ENCODE measurements at places on chromosomes 11 and 22.
A peak's percentile ranks its signal among the peaks of the same experiment; 100 is the strongest.

GRCh38 chr11:14306481-14306880, 52.5 kb downstream of the RRAS2 start:
- no peak for DNase-seq

GRCh38 chr22:46045459-46046298, 68.7 kb upstream of the WNT7B start:
- no peak for DNase-seq

- DNase-seq: no peak
Observed at GRCh38 chr11:14149683-14150082, 187.2 kb downstream of the SPON1 start.

GRCh38 chr11:2298795-2299761, 2.6 kb downstream of the C11orf21 start:
- DNase-seq: no peak

DNA sequence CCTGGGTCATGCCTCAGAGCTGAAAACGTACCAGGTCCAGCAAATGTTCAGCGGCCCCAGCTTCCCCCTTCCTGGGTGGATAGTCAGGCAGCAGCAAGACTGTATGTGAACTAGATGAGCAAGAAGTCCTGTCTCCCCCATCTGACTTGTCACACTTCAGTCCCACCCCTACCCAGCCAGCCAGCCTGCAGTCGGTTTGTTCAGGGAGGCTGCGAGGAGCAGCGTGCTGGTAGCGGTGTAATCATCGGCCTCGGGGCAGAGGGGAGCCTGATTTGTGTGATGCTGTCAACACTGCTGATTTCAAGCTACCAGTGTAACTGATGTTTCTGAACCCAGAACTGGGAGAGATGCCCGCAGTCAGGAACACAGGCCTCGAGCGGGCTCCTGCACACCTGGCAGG, 9.6 kb downstream of the TMEM258 start:
- no peak for DNase-seq

DNA sequence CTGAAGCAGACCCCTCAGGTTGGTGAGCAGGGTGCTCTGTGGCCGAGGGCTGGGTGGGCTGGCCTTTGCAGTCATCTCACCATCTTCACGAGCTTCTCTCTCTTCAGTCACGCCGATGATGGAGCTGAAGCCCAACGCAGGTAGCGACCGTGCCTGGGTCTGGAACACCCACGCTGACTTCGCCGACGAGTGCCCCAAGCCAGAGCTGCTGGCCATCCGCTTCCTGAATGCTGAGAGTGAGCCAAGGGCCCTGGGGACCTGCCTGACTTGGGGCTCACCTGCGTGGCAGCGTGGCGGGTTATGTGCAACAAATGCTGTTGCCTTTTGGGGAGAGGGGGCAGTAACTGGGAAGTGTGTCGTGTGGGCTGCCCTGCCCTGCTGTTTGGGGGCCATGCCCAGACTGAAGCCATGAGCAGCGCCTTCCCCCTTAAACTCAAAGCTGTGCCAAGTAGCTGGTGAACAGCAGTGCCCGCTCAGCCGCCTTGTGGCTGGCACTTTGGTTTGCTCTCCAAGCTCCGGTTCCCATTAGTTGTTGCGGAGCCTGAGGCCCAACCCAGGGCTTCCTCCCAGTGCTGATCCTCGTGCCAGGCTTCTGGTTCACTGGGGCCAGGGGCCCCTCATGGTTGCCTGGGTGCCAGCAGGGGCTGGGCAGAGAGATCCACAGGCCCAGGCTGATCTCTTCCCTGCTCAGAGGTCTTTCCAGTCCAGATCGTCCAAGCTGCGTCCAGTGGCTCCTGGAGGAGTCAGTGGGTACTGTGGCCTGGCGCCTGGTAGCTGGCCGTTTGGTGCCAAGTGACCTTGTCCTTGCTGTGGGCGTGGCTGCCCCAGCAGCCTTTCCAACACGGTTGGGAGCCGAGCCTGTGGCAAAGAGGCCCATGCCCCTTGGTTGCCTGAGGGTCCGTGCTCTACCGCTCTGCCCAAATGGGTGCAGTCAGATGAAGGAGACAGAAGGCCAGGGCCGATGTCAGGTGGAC, 6.1 kb upstream of the ZDHHC8 start:
- DNase-seq: no peak

GRCh38 chr22:50117168-50117762, 27.5 kb downstream of the MOV10L1 start:
- no peak for DNase-seq

DNA sequence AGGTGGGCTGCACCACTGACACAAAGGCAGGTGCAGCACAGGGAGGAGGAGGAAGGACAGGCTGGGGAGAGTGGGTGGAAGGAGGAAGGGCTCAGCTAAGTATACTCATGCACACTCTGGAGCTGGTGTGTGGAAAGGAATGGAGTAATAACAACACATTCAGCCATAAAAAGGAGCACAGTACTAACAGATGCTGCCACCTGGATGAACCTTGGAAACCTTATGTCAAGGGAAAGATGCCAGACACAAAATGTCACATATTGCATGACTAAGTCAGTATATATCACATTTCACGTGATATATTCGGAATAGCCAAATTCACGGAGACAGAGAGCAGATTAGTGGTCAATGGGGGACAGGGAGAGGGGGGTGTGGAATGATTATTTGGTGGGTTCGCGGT, 389.6 kb upstream of the SYN3 start:
- DNase-seq: no peak

DNA sequence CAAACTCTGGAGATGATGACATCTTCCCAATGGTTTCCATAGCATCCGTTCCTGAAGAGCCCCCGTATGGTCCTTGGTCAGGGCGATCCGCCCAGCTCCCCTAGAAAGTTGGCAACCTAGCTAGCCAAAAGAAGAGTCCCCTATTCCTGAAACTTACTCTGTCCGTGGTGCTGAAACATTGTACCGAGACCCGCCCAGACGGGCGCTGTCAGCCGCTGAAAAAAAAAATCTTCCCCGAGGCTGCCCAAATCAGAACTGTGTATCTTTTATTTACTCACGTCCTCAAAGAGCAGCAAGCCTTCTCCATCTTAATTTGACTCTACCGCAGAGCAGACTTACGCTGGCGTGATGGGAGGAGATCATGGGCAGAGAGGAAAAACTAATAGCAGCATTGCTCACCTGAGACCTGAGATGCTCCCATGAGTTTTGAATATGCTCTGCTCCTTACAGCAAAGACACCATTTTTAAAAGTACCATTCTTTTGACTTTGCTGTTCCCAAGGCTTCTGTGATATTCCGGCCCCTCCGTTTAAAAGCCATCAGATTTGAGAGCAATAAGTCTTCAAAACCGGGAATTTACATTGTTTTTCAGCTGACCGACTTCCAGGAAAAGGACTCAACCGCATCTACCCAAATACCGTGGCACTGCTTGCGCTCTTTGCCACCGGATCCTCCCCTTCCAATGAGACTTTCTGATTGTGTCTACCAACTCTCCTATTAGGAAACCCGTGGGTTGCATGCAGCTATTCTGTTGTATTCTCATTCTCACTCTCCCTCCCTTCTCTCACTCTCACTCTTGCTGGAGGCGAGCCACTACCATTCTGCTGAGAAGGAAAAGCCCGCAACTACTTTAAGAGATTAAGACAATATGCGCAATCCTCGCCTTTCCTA, at the start of gene SLC17A6:
Gene SLC17A6, plus strand, starts transcription at position 786 of the 890 bp plus-strand sequence. CDS start 153 bp downstream, outside the sequence.
- no peak for DNase-seq

- no peak for DNase-seq
Observed at GRCh38 chr11:131759140-131759539, 388.7 kb downstream of the NTM start.

- DNase-seq: no peak
Observed at GRCh38 chr11:75896843-75897419, 81.9 kb downstream of the UVRAG start.

GRCh38 chr11:125514336-125515101, 18.5 kb upstream of the FEZ1 start:
- peak; percentile 87 for DNase-seq

DNA sequence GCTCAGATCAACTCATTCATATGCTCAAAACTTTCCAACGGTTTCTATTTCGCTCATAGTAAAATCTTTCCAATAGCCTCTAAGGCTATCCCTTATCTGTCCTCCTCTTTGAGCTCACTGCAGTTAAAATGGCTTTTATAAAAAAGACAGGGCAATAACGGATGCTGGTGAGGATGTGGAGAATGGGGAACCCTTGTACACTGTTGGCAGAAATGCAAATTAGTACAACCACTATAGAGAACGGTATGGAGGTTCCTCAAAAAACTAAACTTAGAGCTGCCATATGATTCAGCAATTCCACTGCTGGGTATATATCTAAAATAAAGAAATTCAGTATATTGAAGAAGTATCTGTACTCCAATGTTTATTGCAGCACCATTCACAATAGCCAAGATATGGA, 345.6 kb downstream of the DLG2 start:
- DNase-seq: no peak

GRCh38 chr11:1779034-1779805, 15.5 kb upstream of the CTSD start:
- DNase-seq: no peak

DNA sequence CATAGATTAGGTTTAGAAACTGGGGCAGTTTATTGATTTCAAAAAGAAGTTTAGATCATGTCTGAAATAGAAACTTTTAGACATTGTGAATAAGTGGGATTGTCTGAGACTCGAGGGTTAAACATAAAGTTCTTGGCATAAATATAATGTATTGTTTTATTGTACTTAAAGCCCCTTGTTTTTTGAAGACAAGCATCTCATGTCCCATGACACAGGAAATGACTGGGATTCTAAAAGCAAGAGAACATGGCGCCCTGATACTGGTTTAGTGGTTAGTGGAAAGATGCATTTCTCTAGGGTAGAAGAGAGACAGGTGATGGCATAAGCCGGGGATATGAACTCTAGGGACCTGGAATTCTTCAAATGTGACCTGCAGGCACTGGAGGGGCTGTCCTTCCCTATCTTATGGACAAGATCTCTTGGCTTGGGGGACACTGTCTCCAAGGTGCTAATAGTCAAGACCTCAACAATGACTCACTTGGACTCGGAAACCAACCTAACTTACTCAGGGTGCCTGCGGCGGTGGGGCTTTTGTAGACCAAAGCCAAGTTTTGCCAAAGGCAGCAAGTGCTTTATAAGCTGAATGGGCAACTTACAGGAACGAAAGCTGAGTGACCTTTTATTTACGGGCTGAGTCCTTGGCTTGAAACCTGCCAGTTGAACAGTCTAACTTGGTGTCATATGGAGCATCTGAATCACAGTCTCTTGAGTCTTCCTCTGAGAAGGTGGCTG, 48.2 kb downstream of the UBASH3B start:
- DNase-seq: no peak

GRCh38 chr22:23053051-23053707, 17.1 kb upstream of the GNAZ start:
- no peak for DNase-seq

All from CD4-positive, alpha-beta T cell treated with Interleukin-4 for 1 hour (primary cell).